NCI-H510A (cell line): ENCODE measurements at places on chromosomes 16 and 17.

- no peak for DNase-seq
These were observed 9.5 kb upstream of the TMEM101 start for GRCh38 chr17:44024271-44024663.

DNA sequence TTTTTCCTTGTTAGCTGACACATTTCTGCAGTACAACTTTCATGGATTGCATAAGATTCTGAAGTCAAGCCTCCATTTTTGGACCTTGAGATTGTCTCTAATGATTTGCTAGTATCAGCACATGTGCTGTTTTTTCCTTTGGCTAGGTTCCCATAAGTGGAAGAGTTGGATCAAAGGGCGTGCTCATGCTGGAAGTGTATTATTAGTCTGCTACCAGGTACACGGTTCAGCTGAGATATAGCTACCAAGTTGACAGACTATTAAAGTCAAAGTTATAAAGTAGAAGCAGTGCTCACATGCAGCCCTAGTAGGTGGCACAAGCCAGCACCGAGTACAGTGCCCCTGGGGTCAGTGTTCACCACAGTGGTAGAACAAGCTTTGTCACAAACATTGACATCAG is 3.2 kb downstream of the FAHD1 start:
- DNase-seq: no peak

DNA sequence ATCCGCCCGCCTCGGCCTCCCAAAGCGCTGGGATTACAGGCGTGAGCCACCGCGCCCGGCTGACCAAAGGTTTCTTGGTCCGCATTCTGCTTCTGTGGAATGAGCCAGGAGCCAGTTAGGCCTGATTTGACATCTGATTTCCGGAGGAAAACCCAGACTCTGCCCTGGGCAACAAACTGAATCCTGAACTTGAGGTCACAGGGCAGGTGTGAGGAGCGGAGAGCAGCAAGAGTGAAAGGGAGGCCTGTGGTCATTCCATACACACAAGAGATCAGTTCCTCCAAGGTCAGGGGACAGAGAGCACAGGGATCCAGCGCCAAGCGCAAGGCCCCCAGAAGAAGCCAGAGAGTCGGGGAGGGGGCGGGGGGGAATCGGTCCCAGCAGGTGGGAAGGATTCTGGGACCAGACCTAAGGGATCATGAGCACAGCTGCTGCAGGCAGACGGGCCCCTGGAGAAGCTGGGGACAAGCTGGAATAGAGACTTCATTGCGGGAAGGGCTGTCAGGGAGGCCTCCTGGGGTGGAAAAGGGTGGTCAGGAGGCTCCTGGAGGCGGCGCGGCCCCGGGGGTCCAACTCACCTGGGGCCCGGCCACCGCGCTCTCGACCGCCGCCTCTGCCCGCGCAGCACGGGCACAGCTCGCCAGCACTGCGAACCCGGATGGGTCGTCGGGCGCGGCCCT is 436 bp downstream of the SHPK start:
- no peak for DNase-seq

DNA sequence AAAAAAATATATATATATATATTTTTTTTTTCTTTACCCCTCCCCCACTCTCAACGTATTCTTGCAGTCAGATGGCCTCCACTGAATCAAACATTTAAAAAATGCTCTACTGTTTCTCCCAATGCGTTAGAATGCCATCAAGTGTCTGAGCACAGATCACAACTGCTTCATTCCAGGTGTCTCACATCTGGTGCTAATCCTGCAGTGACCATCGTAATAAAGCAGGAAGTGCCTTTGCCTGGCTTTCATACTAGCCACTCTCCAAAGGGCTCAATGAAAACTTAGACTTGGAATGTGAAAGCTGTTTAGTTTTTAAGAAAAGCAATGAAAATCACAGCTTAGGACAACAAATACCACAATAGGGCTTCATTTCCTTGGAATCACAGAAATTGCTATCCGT is 37.2 kb downstream of the SKAP1 start:
- no peak for DNase-seq

DNA sequence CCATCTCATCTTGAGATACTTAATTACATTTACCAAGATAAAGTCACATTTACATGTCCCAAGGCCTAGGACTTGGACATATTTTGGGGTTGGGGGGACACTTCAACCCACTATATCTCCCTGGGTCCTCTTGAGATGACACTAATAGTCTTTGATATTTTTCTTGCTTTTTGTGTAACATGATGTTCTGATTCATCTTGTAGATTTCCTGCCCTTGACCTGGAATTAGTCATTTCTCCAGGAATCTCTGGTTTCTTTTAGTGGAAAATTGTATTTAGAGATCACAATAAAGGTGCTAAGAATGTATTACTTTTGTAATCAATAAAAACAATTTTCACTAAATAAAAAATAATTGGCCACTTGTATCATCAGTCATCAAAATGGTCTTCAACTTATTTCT is 157.3 kb downstream of the VPS53 start:
- DNase-seq: no peak

DNA sequence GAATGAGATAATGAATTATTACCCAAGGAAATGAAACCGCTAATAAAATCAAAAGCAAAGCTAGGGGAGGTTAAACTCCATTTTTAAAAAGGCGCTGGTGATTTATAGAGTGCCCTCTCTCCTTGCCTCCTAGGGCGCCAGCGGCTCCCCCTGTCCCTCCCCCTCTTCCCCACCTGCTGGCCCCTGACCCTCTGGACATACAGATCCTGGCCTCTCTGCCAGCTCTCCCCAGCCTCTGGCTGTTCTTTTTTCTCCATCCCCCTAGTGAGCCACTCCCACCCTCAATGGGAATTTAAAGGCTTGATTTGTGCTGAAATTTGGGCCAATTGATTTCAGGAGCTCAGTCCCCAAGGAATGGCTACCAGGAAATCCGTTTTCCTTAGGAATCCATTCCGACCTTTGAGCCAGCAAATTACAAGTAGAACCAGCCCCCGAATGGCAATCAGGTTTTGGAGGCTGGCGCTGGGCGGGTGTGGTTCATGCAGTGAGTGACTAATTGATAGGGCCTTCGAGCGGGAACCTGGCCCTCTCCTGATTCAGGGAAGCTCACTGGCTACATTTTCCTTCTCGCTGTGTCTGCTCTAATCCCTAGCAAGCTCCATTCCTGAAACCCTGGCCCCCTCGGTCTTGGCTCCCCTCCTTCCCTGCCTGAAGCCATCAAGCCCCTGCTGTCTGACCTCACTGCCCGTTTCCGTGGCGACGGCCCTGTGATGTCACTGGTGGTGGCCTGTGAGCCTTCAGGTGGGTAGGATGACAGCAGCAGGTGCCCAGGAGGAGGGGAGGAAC is 141.9 kb upstream of the SDK2 start:
- no peak for DNase-seq

- no peak for DNase-seq
These were observed 20.4 kb upstream of the ZC3H18 start for GRCh38 chr16:88549671-88550245.

- no peak for DNase-seq
These were observed 38.3 kb downstream of the PRKCA start for GRCh38 chr17:66340720-66341119.

GRCh38 chr17:10120109-10120485 is 78.3 kb downstream of the GAS7 start:
- DNase-seq: no peak

- DNase-seq: no peak
These were observed 18.8 kb downstream of the CDK5RAP3 start for GRCh38 chr17:47989700-47990099.

- no peak for DNase-seq
These were observed 13.1 kb downstream of the POLR2A start for GRCh38 chr17:7497228-7497627.

DNA sequence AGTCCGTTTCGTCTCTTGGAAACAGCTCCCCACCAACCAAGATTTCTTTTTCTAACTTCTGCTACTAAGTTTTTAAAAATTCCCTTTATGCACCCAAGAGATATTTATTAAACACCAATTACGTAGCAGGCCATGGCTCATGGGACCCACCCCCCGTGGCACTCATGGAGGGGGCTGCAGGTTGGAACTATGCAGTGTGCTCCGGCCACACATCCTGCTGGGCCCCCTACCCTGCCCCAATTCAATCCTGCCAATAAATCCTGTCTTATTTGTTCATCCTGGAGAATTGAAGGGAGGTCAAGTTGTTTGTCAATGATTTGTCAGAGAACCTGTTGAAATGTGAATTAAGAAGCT is 48.2 kb downstream of the IL21R start:
- DNase-seq: no peak

DNA sequence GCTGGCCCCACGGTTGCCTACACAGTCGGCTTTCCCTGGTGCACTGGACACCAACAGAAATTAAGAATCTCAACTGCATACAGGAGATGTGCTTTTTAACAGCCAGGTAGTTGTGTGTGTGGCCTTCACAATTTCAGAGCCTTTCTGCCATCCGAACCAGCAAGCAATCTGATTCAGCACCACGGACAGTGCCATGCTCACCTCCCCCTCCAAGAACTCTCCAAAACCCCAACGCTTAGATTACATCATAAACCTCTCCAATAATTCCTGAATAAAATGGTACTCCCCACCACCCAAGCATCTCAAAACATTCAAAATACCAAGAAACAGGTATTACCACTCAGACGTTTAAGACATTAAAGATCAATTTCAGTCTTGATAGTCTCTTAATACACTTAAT is 31.8 kb downstream of the USP7 start:
- no peak for DNase-seq

DNA sequence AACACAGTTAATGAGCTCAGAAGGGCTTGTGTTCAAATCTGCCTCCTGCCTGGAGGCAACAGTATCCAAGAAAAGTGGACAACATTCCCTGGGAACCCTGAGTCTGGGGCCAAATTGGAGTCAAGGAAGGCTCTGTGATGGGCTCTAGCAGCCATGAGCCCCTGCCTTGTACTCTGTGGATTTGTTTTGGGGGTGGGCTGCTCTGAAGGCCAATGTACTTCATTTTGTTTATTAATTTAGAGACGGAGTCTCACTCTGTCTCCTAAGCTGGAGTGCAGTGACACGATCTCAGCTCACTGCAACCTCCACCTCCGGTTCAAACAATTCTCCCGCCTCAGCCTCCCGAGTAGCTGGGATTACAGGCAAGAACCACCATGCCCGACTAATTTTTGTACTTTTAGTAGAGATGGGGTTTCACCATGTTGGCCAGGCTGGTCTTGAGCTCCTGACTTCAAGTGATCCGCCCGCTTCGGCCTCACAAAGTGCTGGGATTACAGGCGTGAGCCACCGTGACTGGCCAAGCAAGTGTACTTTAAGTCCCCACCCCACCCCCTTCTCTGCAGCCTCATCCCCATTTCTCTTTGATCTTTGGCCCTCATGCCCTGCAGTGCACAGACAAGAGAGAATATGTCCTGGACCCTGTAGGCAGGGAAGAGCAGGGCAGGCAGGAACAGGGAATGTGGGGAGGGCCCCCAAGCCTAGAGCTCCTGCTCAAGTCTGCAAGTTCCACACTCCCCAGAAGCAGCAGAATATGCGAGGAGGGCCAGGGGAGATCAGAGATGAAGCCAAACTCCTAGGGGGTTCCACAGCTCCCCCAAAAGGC is 2.7 kb upstream of the GIP start:
- no peak for DNase-seq

DNA sequence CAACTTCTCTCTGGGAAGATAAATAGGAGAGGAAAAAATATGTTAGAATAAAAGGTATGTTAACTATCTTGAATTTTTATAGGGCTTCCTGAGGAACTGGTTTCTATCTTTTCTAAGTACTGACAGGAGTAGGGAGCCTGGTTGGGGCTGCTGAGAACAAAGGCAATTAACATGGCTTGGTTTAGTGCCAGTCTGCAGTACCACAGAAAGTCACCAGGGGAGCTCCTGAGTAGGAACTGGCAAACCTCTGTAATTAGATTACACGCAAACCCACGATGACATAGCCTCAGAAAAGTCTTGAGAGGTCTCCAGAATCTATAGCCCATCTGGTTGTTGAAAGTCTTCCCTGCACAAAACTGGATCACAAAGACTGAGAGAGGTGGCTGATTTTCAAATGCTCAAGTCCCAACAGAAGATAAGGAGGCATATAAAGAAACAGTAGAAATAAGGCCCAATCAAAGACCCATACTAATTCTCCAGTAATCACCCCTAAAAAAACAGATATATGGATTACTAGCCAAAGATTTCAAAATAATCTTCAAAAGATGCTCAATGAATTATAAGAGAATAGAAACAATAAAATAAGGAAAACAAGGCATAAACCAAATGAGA is 11.7 kb upstream of the CNTNAP4 start:
- no peak for DNase-seq

DNA sequence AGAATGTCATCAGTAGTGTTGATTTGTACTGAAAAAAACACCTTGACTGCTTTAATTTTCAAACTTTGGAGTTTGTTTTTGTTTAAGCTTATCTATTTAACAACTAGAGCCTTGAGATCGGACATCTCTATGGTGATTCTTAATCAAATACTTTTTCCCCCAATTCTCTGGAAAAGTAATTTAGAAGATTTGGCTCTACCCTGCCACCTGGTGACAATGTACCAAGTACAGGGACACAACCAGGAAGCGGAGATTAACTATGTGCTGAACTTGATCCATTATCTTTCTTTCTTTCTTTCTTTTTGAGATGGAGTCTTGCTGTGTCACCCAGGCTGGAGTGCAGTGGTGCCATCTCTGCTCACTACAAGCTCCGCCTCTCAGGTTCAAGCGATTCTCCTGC is 30.8 kb downstream of the USP43 start:
- no peak for DNase-seq

- no peak for DNase-seq
These were observed 491 bp downstream of the USP7 start for GRCh38 chr16:8963010-8963820.

DNA sequence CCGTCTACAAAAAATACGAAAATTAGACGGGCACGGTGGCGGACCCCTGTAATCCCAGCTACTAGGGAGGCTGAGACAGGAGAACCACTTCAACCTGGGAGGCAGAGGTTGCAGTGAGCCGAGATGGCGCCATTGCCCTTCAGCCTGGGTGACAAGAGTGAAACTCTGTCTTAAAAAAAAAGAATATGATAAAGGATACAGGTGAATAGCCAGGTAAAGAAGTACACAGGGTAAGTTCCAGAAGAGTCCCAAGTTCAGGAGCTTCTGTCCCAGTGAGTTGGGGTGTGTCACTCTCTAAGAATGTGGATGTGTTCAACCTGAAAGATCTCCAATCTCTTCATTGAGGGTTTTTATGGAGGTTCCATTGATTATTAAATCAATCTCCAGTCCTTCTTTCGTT is 6.8 kb downstream of the TMC5 start:
- DNase-seq: no peak

- no peak for DNase-seq
These were observed 73.2 kb downstream of the CMIP start for GRCh38 chr16:81517629-81518438.

DNA sequence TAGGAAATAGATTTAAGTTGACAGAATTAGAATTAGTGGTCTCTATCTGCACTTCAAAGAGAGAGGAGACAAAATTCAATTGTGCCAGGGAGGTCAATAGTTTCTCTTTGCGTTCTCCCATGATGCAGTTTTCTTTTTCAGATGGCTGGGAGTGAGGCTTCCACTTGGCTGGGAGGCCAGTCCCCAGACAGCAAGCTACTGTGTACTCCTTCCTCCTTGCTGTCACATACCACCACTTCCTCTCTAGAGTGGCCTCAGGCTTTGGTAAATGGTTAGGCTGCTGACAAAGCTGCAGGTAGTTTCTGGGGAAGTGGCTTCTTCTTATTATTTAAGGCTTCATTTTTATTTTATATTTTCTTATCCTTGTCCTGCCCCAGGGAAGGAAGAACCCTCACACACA is 106.2 kb upstream of the HS3ST4 start:
- DNase-seq: no peak
